ENCODE measurements at places on chromosomes 6 and 20. TPM values are rescaled to one million over a fixed set of nuclear protein-coding genes. Genes with fewer than 3 reads are reported as not detected.

Gene PROKR2
- total RNA-seq = not detected

Gene LY6G6C
- 0.39 TPM for total RNA-seq

Gene IL17F
- total RNA-seq = not detected

Gene DLK2
- total RNA-seq = 11.0 TPM

Gene HCRTR2
- total RNA-seq = 0.39 TPM

Gene NKAPL
- total RNA-seq = 2.7 TPM

Gene ZC3H12D
- total RNA-seq = 0.39 TPM

Gene CCN5
- total RNA-seq = 0.54 TPM

Gene BNIP5
- total RNA-seq = not detected

Gene SLC22A2
- total RNA-seq = 0.11 TPM

Gene RPS6KA2
- 37.2 TPM for total RNA-seq

Gene PSORS1C2
- not detected for total RNA-seq

Gene SLC17A9
- total RNA-seq = 25.8 TPM

Gene HDDC2
- 52.2 TPM for total RNA-seq

Gene SRSF3
- 217 TPM for total RNA-seq

Gene KCNK5
- not detected for total RNA-seq

Gene FAM83D
- total RNA-seq = 6.5 TPM

Gene TMEM244
- total RNA-seq = not detected

Gene DYNLT2
- 0.98 TPM for total RNA-seq

Gene TCF21
- total RNA-seq = not detected

Gene MOXD1
- total RNA-seq = 71.0 TPM

Gene BMP2
- total RNA-seq = 0.79 TPM

Gene XRN2
- total RNA-seq = 74.2 TPM

Measured in placental epithelial cell (primary cell).